ENCODE measurements at places on chromosomes 5 and 9. TPM values are rescaled to one million over a fixed set of nuclear protein-coding genes. Genes with fewer than 3 reads are reported as not detected.

TYRP1 gene
- not detected for total RNA-seq

DNA sequence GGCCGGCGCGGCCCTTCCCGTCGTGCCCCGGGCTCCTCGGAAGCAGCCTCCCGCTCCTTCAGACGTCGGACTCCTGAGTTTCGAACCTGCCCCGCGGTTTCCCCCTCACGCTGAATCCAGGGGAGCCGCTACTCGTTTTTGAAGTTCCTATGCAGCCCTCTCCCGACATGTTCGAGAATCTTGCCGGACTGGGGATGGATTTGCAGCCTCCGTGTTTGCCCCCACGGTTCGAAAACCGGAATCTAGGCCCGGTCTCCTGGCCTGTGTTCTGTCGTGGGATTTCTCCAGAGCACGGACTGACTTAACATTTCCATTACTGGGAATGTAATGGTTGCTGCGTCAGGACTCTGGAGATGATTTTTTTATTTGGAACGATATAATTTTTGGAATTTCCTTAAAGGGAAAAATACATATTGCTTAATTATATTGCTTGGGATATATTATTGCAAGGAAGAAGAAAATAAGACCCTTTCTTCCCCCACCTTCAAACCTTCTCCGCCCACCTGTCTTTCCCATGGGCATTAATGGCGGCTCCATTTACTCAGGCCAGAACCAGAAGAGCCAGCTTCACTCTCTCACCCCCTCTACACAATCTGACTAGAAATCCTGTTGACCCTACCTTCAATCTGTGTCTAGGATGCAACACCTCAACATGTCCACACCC lies 8.5 kb upstream of the MGAT1 start:
- H3K27ac ChIP-seq = peak overlapping the region; percentile 74
- H3K27me3 ChIP-seq = no peaks in the 10 kb centered on the region
- no peaks in the 10 kb centered on the region for H3K36me3 ChIP-seq

DNA sequence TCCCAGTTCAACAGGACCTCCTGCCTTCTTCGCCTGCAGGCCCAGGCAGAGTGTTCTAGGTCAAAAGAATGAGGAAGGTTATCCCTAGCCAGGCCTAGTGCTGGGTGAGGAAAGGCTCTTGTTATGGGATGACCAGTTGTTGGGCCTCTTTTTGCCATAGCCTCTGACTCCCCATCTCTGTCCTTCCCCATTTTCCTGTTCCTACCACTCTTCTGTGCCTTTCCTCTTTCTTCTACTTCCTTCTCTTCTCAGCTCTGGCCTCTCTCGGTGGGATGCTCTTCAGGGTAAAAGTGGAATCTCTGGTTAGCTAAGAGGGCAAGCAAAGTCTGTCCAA lies 1.2 kb upstream of the PCDH1 start:
- H3K27me3 ChIP-seq = peaks cover 25% of the 10 kb centered on the region
- H3K27ac ChIP-seq = no peak overlapping the region
- no peaks in the 10 kb centered on the region for H3K36me3 ChIP-seq

DNA sequence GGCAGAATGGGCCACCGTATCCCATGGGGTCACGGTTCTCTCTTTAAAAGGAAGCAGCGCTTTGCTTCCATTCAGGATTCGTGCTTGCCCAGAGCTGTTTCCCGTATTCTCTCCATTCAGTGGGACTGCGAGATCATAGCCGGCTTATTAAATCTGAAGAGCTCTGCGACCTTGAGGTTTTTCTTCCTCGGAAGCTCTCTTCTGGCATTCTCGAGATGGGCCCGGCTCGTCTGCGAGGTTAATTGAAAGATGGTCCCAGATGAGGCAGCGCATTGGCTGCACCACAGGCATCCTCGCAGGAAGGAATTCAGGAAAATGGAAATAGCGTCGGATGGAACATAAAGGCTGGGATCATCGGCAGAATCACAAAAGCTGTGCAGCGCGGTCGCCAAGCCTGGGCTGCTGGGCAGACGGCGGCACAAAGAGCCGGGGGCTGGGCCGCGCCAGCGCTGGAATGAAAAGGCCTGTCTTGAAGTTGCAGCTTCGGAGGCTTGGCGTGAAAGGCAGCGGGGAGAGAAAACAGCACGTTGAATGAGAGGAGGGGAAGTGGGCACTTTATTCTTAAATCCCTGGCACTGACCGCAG lies 236.2 kb downstream of the IRX2 start:
- H3K27ac ChIP-seq = no peak overlapping the region
- H3K4me1 ChIP-seq = no peaks in the 10 kb centered on the region
- no peak for DNase-seq
- H3K4me3 ChIP-seq = no peak overlapping the region
- no peaks in the 10 kb centered on the region for H3K27me3 ChIP-seq
- no peaks in the 10 kb centered on the region for H3K36me3 ChIP-seq

DNA sequence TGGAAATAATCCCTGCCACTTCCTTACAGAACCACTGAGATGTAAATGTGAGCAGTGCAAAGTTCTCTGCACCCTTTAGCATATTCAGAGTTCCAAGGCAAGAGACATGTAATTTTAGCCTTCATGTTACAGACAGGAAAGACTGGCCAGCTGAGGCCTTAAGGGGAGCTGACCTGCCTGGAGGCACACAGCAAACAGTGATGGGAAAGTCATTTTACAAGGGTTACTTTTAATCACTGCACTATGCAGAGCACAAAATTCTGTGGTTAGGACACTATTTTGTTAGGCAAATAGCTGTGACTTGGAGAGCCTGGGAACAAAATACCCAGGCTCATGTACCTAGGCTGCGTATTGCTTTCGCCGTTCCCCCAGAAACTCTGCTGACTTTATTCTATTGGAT lies 30.2 kb upstream of the TNIP1 start:
- H3K36me3 ChIP-seq = no peaks in the 10 kb centered on the region
- peaks cover 9% of the 10 kb centered on the region for H3K4me1 ChIP-seq

DNA sequence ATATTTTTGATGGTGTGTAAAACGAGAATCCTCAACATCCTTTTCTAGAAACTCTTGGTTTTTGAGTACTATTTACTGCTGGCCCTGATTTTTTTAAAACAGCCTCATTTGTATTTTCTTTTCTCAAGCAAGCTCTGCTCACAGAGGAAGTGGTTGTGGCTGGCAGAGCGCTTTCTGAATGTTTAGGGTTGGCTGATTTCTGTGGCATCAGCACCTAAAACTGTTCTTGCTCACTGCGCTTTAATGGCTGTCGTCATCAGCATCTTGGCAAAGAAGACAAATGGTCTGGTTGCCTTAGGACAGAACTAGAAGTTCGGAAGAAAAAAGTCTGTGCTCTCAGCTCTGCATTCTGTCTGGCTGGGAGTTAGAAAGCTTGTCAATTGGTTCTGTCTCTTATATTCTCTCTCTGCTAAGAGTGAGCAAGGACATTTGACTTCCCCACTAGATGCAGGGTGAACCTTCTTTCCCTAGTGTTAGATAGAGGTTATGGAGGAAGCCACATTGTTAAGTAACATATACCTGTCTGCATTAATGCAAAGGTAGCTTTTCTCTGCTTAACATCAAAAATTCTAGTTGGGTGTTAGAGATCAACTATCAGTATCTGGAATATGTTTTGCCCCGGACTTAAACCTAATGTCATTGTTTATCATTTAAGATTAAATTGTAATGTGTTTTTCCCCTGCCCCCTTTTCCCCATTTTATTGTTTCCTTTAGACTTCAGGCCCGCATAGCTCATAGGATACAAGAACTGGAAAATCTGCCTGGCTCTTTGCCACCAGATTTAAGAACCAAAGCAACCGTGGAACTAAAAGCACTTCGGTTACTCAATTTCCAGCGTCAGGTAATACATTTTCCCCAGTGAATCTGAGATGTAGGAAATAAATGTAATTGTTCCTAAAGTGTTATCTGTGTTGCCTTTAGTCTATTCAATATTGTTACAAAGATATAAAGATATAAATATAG lies 39.0 kb downstream of the SMARCA2 start:
- H3K36me3 ChIP-seq = peaks cover 21% of the 10 kb centered on the region
- no peak for DNase-seq
- no peaks in the 10 kb centered on the region for H3K27me3 ChIP-seq
- no peaks in the 10 kb centered on the region for H3K4me1 ChIP-seq

GRCh38 chr5:176947847-176948246 lies 48.7 kb upstream of the HK3 start:
- H3K27me3 ChIP-seq = no peaks in the 10 kb centered on the region
- peaks cover 8% of the 10 kb centered on the region for H3K4me1 ChIP-seq
- peaks cover 52% of the 10 kb centered on the region for H3K36me3 ChIP-seq

- no peaks in the 10 kb centered on the region for H3K4me1 ChIP-seq
- no peak for DNase-seq
- H3K27me3 ChIP-seq = no peaks in the 10 kb centered on the region
Observed at GRCh38 chr9:121098567-121099198, 23.9 kb downstream of the CNTRL start.

NTNG2 gene
- total RNA-seq = 3.3 TPM

GRPEL2 gene
- 12.2 TPM for total RNA-seq

SLC6A3 gene
- not detected for total RNA-seq

- no peak overlapping the region for H3K4me3 ChIP-seq
- H3K36me3 ChIP-seq = peaks cover 54% of the 10 kb centered on the region
- no peaks in the 10 kb centered on the region for H3K27me3 ChIP-seq
- no peak for DNase-seq
- no peak overlapping the region for H3K27ac ChIP-seq
- H3K4me1 ChIP-seq = no peaks in the 10 kb centered on the region
Observed at GRCh38 chr5:1330847-1331831, 13.8 kb downstream of the CLPTM1L start.

DNA sequence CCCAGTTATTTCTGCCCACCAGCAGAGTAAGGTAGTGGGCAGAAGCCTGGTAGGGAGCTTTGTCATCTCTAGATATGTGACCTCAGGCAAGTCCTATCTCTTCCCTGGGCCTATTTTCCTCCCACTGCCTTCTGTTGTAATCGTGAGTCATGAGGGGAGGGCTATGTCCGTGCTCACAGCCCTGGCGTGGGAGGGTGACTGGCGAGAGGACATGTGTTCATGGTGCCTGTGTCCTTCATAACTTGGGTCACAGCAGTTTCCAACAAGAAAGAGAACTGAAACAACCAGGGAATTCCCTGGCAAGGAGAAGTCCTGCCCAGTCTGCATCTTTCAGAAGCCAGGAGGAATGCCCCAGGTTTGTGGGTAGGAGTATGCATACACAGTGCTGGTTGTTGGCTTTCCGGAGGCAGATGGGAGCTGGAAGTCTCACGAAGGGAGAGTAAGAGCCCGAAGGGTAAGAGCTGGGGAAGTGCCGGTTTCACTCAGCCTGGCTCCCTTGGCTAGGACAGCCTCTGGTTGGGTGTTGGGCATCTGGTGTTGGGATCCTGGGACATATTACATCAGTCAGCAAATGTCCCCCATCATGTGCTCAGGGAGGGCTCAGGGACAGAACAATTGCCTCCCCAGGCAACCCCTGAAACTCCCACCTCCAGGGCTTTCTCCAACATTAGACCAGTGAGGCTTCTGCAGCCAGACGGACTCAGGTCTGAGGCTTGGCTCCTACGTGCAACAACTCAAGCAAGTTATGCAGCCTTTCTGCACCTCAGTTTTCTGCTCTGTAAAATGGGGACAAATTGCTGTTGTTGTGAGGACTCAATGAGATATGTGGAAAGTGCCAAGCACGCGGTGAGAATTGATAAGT lies 4.3 kb upstream of the TIFAB start:
- peaks cover 12% of the 10 kb centered on the region for H3K4me1 ChIP-seq
- peak; percentile 61 for DNase-seq
- no peaks in the 10 kb centered on the region for H3K36me3 ChIP-seq
- no peak overlapping the region for H3K27ac ChIP-seq
- no peak overlapping the region for H3K4me3 ChIP-seq
- no peaks in the 10 kb centered on the region for H3K27me3 ChIP-seq

GRCh38 chr9:3900673-3901318 lies 375.0 kb upstream of the RFX3 start:
- H3K27me3 ChIP-seq = no peaks in the 10 kb centered on the region
- no peak overlapping the region for H3K27ac ChIP-seq
- H3K4me1 ChIP-seq = no peaks in the 10 kb centered on the region
- no peak overlapping the region for H3K4me3 ChIP-seq
- no peak for DNase-seq

GRCh38 chr5:150448952-150449516 lies 505 bp downstream of the RPS14 start:
- H3K4me1 ChIP-seq = peaks cover 10% of the 10 kb centered on the region
- peak; percentile 40 for DNase-seq
- peak overlapping the region; percentile 70 for H3K4me3 ChIP-seq
- no peaks in the 10 kb centered on the region for H3K27me3 ChIP-seq

DNA sequence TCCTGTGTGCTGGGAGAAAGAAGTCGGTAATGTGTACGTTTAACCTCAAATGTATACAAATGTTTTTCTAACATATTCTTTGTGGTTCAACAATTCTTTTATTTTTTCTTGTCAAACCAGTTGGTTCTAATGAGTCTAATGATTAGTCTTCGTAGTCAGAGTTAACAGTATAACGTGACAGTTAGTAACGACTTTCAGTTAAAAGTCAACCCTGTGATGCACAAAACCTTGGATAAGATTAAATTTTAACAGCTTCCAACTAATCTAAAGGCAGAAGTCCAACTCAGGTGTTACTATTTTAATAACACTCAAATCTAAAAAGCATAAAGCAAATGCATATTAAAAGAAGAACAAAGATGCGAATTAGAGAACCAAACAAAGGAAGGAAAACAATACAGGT lies 47.0 kb downstream of the SEMA6A start:
- H3K4me1 ChIP-seq = peaks cover 85% of the 10 kb centered on the region
- H3K36me3 ChIP-seq = no peaks in the 10 kb centered on the region
- H3K4me3 ChIP-seq = no peak overlapping the region

GRCh38 chr5:150500328-150500841 lies 7.5 kb upstream of the NDST1 start:
- peaks cover 51% of the 10 kb centered on the region for H3K4me1 ChIP-seq
- no peaks in the 10 kb centered on the region for H3K36me3 ChIP-seq
- H3K27me3 ChIP-seq = no peaks in the 10 kb centered on the region
- no peak overlapping the region for H3K27ac ChIP-seq
- H3K4me3 ChIP-seq = no peak overlapping the region

SARDH gene
- total RNA-seq = 1.6 TPM

- no peak overlapping the region for H3K4me3 ChIP-seq
- no peaks in the 10 kb centered on the region for H3K27me3 ChIP-seq
- H3K4me1 ChIP-seq = no peaks in the 10 kb centered on the region
- H3K27ac ChIP-seq = no peak overlapping the region
- peaks cover 12% of the 10 kb centered on the region for H3K36me3 ChIP-seq
Observed at GRCh38 chr5:168818558-168818957, 239.4 kb upstream of the PANK3 start.

DNA sequence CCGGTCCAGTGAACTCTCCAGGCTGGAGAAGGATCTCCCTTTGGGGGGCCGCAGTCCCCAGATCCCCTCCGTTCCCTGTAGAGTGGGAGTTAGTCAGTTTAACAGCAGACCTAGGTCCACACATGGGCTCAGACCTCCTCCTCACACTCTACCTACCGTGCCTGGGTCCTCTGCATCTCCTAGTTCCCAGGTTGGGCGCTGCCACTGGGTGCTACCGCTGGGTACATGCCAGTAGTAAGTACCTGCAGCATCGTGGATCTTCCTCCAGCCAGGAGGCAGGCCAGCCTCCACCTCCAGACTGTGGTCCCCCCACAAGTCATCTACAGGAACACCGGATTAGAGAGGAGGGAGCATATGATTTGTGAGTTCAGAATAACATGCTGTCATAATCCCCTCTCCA lies 802 bp downstream of the APBB3 start:
- H3K27ac ChIP-seq = peak overlapping the region; percentile 83
- no peak overlapping the region for H3K4me3 ChIP-seq
- H3K4me1 ChIP-seq = peaks cover 48% of the 10 kb centered on the region
- peaks cover 34% of the 10 kb centered on the region for H3K36me3 ChIP-seq
- no peaks in the 10 kb centered on the region for H3K27me3 ChIP-seq
